ENCODE measurements at places on chromosomes 5 and 9.

- no peak for DNase-seq
Observed at GRCh38 chr5:130066644-130067043, 162.4 kb downstream of the CHSY3 start.

- DNase-seq = no peak
Observed at GRCh38 chr5:168592014-168592368, 12.8 kb upstream of the PANK3 start.

DNA sequence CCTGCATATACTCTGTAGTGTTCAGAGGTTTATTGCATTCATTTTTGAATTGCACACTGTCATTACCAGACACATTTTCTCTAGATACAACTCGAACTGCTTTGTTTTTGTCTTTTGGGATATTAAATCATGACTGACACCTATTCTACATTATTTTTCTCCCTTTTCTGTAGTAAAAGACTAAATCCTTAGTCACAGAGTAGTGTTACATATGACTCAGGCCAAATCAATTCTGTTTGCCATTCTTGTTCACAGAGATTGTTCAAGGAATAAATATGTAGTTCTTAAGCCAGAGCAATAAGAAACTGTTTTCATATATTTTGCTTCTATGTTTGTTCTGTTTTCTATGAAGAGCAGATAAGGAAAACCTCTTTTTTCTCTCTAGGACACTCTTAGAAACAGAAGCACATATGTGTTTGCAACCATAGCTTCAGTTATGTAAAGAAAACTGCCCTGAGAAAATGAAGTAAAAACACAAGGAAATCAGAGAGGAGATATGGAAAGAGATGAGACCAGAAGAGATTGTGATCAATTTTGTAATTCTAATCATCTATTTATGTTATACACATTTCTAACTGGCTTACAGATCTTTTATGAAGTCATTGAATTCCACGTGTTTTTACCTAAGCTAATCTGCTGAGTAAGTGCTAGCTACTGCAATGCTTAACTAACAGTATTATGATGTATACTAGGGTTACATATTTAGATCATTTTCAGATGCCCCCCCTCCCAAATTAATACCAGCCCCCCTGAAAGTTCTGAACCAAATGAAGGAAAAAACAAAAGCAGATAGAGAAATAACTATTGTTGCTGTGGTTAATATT is 1995.6 kb upstream of the CDH6 start:
- no peak for DNase-seq

GRCh38 chr5:34412736-34413135 is 243.4 kb upstream of the RAI14 start:
- DNase-seq = no peak

GRCh38 chr5:61689153-61689846 is 357.2 kb downstream of the ZSWIM6 start:
- no peak for DNase-seq
